ENCODE measurements at places on chromosomes 16 and 17.
A peak's percentile ranks its signal among the peaks of the same experiment; 100 is the strongest.

DNA sequence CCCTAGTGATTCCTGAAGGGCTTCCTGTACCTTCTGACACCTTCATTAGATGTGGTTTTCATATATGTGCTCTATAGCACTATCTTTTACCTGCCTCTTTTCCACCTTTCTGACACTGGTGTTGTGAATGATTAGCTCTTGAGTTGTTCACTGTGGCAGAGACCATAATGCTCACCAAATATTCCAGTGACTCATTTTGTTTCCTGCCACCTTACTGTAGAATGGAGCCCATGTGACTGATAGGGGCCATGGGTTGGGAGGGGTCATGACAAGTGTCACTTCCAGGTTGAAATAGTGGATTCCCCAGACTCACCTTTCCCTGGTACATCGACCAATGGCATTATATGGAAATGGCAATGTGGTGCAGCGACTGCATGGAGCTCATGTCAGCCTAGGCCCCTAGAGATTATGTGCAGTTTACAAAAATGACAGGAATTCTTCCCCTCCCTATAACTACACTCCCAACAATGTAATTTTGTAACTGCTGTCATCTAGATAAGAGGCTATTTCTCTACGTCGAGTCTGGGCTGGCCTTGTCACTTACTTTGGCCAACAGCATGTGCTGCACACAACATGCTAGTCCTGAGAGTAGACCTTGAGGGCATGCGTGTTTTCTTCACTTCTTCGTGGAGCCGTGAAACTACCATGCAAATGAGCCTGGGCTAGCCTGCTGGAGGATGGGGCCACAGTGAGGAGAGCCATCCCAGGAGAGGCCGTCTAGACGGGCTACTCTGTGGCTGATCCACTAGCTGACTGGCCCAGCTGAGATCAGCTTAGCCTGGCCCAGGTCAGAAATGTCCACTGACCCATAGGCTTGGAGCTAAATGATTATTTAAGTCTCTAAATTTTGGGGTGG lies 409.5 kb downstream of the CA10 start:
- no peak for DNase-seq

GRCh38 chr16:14629612-14629918 lies 495 bp downstream of the PARN start:
- no peak for DNase-seq

- DNase-seq, result peak; percentile 71
These were observed at the start of gene DHX58 for GRCh38 chr17:42112552-42113176. TSS of gene DHX58 (minus strand) at chr17:42112714. CDS start at chr17:42111892, 822 bp downstream.

DNA sequence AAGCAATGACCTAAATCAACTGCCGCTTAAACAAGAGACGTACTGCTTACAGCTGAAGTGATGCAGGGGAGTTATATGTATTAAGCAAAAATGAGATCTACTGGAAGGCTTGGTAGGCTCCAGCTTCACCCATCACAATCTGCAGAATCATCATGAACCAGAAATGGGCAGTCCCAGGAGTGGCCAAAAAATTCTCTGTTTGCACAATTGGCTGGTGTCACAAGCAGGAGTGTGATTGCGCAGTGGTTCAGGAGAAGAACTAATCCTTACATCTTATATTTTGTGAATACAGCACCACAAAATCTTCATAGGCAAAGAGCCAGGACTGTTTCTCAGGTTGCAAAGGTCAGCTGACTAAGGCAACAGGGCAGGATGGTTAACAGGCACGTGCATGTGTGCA lies 75.9 kb downstream of the CES1 start:
- DNase-seq, result no peak

GRCh38 chr17:70071620-70072019 lies 3.4 kb upstream of the KCNJ16 start:
- DNase-seq, result no peak

GRCh38 chr17:19876529-19877161 lies 8.9 kb upstream of the ULK2 start:
- peak; percentile 51 for DNase-seq

DNA sequence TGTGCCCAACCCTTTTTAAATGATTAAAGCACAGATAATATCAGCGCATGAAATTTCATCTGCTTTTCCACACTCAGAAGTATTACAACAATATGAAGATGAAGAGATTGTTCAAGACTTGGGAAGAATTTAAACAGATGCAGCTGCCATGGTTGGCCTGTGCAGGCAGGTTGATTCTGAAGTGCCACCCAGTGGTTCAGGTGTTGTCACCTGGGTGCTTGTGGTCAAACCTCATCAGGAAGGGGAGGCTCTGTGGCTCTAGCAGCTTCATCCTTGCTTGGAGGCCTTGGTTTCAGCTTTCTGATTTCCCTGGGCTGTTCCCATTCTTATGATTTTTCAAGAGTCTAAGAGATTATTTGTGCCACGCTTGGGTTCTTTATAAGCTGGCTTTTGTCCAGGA lies 22.2 kb upstream of the CLEC18C start:
- DNase-seq, result no peak

DNA sequence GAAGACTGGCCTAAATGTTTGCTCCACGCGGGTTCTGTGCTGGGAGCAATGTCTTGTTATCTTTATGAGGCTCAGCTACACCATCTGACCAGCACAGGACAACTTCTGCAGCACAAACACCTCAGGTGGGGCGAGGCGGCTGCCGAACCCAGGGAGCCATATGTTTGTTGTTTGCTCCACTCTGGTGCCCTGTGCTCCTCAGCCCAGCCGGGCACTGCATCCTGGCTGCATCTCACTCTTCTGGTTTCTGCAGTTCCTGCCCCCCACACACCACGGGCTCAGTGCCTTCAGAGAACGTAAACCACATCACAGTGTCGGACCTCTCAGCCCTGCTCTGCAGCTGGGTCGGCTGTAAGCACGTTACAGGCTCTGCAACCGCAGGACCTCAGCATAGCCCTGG lies 32.4 kb downstream of the MXRA7 start:
- DNase-seq, result no peak

DNA sequence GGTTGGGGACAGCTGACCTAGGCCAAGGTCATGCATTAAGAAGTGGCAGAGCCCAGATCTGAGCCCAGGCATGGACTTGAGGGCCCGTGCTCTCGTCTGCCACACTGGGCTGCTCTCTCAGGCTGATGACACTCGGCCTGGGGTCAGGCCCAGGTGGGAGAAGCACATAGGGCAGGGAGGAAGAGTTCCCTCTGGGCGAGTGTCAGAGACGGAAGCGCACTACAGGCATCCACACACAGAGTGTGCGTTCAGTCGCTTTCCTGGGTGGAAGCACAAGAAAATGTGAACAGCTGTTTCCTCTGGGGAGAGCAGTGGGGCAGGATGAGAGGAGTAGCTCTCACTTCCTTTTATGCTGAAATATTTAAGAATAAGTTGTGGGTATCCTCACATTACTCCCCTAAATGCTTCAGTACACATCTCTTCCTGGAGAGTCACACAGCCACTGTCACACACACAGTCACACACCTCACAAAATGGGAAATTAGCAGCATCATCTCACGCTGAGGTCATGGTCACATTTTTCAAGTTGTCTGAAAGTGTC lies 59.7 kb downstream of the B9D1 start:
- DNase-seq, result peak; percentile 35

DNA sequence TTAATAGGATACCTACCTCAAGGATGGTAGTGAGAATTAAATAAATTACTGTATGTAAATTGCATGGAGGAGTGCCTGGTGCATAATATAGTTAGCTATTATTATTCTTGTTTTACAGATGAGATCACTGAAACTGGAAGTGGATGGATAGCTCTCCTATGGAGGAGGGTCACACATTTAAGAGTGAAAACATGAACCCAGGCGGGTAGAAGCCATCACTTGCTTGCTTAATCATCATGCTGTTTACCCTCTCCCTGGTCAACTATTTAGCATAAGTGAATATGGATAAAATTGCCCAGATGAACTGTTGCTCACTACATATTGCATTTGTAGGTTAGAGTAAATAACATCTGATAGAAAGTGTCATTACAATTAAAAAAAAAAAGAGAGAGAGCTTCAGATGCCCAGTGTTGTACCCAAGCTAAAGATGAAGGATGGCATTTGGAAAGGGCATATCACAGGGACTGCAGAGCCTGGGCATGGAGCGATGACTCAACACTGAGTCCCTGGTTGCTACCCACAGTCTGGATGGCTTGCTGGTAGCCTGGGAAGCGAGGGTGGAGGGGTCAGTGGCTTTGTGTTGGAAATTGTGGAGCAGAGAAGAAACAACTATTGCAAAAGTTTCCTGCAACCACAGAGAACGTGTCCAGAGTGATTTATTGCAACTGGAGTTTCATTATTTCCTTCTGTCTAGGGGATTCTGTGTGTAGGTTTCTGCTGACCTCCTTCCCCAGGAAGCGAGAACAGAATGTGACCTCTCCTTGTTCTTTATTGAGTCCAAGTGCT lies 414.4 kb downstream of the SHISA9 start:
- no peak for DNase-seq

- DNase-seq, result no peak
These were observed 201.0 kb downstream of the SHISA9 start for GRCh38 chr16:13102401-13102800.

- DNase-seq, result no peak
These were observed 8.5 kb downstream of the LLGL1 start for GRCh38 chr17:18233803-18234518.

GRCh38 chr17:34542700-34543336 lies 36.6 kb upstream of the TMEM132E start:
- peak; percentile 20 for DNase-seq

- no peak for DNase-seq
These were observed 55.8 kb upstream of the B4GALNT2 start for GRCh38 chr17:49076573-49077384.

DNA sequence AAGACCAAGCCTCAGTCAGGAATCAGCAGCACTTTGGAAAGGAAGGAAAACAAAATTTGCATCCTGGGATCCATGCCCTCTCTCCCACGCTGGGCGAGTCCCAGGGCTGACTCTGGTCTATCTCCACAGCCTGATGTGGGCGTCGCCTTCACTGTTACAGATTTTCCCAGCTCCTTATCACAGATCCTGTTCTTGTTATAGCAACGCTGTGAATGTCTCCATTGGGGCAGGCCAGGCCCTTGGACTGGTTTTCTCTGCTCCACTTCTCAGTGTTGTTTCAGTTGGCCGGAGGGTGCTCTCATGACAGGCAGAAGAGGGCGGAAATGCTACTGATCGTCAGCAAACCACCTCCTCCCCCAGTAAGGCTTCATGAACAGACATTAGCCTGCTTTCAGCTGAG lies 127.9 kb upstream of the CDH11 start:
- no peak for DNase-seq

DNA sequence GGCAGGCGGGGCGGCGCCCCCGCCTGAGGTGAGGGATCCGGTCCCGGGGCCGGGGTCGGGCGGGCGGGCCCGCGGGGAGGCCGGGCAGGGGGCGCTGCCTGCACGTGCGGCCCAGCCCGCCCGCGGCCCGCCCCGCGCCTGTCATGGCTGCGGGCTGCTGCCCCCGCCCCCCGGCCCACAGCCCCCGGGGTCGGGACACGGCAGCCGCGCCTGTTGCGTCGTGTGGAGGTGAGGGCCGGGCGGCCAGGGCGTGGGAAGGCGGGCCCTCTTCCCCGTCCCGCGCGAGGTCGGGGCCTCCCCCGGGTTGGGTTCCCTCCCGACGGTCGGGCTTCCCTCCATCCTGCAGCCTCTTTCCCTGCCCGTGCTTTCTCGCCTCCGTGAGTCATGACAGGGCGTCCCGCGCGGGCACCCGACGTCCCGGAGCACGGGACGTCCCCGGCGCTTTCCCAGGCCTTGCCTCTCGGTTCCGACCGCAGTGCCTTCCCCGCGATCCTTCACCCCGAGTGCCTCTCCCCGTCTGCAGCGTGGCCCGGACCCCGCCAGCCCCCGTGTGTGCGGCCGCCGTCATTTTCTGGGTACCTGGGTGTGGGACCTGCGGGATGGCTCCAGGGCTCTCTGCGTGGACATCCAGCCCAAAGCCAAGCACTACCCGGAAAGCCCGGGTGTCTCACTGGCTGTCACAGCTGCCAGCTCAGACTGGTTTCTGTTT lies 76.7 kb downstream of the CHD9 start:
- DNase-seq, result peak; percentile 52

DNA sequence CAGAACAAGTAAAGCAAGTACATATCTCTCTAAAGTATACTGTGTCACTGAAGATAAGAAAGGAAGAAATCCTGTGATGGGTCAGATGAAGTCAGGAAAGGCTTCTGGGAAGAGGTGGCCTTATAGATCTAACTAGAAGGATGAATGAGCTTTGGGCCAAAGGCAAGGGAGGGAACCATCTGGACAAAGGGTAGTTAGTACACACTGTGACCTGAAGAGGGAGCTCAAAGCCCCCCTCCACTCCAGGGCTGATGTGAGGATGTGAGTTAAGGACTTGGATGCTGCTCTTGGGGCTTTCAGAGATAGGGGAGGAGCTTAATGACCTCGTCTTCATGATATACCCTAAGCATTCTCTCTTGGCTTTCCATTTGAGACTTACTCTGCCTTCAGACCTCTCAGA lies 185.3 kb upstream of the CACNG3 start:
- DNase-seq, result peak; percentile 4

- peak; percentile 75 for DNase-seq
These were observed 30.1 kb upstream of the GAA start for GRCh38 chr17:80071116-80071841.

DNA sequence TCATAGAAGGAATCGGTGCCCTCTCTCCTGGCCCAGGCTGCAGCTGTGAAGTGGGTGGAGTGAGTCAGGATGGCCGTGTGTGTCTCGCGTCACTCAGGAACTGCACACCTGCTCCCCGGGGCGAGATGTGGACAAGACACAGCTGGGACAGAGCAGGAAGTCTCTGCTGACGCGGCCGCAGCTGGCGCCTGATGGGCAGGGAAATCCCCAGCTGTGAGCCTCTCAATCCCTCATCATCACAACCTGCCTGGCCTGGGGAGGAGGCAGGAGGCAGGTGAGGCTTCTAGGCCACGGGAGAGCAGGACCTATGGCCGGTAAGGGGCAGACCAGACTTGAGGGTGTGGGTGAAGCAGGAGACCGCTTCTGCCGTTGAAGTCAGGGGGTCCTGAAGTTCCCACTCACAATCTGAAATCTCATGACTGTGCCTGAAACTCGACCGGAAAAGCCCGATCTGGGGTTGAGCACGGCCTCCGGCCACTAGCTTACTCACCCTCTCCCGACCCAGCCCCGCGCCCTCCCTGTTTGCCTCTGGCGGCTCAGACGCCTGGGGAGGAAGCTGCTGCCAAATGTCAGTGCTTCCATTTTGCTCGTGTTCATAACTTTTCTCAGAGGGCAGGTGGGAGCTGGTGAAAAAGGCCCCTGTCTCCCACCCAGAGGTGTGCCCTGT lies 1.1 kb upstream of the TRPV3 start:
- no peak for DNase-seq

DNA sequence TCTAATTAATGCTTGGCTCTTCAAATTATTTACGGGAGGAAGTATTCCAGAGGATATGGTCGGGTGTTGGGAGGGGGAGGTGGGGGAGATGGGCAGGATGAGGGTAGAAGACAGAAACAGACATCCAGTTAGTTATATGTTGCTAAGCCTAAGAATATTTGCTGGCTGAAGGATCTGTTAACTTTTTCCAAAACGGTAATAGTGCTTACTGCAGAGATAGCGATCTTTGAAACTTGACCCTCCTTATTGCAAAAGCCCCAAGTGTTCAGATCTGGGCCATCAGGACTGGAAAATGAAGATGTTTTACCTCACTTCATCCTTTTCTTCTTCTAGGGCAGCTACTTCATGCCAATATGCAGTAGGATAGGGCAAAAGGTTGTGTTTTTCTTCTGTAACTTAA lies 27.0 kb upstream of the MMD start:
- no peak for DNase-seq

All from midbrain (tissue), 1 donor.